ENCODE measurements at places on chromosomes 1 and 21. TPM values are rescaled to one million over a fixed set of nuclear protein-coding genes. Genes with fewer than 3 reads are reported as not detected.
A peak's percentile ranks its signal among the peaks of the same experiment; 100 is the strongest.

Gene TMPRSS15
- not detected for total RNA-seq

Gene EVA1B
- 5.6 TPM for total RNA-seq

Gene FHAD1
- not detected for total RNA-seq

Gene PATJ
- 15.7 TPM for total RNA-seq

Gene FAM167B
- 0.99 TPM for total RNA-seq

Gene NUDT4B
- total RNA-seq, result 0.58 TPM

GRCh38 chr1:228873709-228874108 is 138.4 kb downstream of the RHOU start:
- ATAC-seq, result no peak

DNA sequence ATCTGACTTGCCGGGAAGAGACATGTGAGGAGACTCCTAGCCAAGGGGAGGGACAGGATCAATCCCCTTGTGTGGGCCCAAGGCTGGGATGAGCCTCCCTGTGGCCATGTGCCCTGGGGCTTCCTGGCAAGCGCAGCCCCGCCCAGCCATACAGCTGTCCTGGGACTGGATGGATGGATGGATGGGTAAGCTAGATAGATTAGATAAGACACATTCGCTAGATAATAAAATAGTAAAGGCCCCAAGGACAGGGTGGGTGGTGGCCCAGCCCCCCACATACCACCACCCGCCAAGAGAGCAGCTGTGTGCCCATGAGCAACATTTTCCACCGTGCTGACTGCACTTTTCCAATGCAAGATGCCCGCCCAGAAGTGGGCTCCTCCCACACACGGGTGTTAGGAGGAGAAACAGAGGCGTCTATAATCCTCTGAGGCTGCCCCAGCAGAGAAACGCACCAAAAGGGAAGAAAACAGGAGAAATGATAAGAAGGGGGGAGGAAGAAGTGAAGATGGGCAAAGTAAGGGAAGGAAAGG is 25.1 kb downstream of the ZBTB17 start:
- peak; percentile 7 for ATAC-seq

DNA sequence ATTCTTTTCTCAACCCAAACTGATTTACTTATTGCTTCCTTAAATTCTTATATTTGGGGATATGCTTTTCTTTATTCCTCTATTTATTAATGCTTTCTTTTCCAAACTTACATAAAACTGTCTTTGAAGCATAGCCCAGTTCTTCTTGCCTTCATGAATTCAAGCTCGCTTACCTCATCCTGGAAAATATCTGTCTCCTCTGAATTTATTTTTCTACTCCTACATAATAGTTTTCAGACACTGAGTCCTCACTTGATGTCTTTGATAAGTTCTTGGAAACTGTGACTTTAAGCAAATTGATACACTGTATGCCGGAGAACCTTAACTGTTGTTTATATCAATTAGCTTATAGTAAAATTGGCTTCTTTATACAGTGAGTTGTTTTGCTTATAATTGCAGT is 93.8 kb downstream of the ZFYVE9 start:
- no peak for ATAC-seq

DNA sequence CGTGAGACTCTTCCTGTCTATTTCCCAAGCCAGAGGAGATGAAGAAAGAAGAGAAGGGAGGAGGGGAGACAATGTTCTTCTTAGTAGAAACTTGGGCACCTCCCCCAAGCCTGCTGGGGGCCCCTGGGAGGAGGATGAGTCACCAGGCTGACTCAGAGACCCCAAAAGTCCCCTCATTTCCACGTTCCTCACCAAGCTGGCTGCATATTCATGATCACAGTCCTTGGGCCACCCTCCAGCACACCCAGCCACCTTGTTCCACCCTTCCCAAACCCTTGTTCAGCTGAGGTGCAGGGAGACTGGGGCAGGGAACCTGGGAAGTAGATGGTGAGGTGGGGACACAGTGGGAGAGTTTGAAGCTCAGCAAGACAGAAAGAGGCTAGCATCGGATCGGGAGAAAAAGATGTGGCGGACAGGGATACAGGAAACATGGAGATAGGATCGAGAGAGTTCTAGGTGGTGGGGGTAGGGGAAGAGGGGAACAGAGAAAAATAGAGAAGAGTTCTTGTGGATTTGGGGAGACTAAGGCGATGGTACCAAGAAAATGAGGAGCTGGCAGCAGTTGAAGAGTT is 712 bp downstream of the RAB13 start:
- no peak for ATAC-seq

DNA sequence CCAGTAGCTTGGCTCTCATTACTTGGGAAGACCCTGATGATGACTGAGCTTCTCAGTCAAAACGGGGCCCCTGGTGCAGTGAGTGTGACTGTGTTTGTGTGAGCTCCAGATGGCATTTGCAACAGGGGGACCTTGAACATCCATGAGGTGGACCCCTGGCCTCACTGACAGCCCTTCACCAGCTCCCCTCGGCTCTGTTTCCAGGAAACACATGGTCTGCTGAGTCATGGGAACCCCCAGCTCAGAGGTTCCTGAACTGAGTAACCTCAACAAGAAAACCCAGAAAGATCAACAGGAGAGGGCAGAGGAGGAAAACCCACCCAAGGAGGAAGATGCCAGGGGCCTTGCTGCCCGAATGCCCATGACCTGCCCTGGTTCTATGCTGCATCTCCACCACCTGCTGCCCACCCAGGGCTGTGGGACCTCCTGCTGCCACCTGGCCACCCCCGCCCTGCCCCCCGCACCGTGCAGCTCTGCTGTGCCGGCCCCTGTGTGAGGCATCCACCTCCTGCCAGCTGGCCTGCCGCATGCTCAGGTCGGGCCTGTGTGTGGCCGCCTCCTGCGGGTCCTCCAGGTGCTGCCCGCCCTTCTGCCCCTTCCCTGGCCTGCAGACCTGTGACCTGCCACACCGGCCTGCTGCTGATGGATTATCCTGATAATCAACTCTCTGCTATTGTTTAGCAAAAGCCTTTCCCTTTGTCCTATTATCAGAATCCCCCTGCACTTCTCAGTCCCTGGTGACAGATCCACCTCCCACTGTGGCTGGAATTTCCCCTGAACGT is 4.2 kb upstream of the KRTAP12-1 start:
- no peak for ATAC-seq

DNA sequence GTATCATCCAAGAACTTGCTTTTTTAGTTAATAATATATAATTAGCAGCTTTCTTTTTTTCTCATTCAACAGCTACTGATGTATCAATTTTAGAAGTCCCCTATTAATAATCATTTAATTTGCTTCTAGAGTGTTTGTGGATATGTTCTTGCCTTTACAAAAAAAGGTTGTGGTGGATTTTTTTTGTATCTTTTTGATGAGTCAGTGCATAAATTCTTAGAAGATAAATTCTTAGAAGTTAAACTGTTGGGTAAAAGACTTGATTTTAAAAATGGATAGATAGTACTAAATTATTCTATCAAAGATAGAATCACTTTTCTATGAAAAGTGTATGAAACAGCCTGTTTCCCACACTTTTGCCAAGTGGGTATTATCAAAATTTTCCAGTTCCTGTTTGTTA is 11.9 kb downstream of the FGGY start:
- ATAC-seq, result no peak

DNA sequence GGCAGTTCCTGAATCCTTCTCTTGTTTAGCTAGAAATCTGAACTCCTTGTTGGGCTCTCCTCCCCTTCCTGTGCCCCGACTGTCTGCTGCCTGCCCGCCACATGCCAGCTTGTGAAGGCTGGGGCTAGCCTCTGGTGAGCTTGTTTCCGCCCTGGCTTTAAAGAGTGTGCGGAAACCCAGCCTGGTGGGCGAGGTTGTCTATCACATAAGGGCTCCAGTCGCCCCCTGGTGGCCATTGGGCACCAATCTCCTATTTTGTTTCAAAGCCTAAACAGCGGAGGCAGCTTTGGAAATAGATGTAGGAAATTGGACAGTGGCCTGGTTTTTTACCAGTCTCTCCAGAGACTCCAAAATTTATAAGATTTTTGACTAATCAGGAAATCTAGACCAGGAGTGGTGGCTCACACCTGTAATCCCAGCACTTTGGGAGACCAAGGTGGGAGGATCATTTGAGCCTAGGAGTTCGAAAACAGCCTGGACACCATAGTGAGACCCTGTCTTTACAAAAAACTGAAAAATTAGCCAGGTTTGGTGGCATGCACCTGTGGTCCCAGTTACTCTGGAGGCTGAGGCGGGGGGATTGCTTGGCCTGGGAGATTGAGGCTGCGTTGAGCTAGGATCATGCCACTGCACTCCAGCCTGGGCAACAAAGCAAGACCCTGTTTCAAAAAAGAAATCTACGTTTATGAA is 9.8 kb downstream of the ATP8B2 start:
- peak; percentile 97 for ATAC-seq

GRCh38 chr1:35274197-35274596 is 5.7 kb downstream of the ZMYM4 start:
- ATAC-seq, result no peak

DNA sequence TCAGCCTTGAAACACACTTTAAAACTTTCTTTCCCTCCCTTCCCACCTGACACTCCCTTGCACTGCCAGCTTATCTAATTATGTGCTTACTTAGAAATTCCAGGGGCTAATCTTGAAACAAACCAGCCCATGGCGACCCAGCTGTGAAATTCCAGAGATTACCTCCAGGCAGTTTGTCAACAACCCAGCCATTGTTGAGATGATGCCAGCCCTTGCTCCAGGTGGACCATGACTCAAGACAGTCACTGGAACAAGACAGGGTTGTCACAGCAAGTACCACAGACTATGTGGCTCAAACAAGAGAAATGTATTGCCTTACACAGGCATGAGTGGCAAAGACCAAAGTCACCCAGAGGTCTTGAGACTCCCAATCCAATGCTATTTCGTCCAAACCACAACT is 7.9 kb downstream of the FYB2 start:
- no peak for ATAC-seq

DNA sequence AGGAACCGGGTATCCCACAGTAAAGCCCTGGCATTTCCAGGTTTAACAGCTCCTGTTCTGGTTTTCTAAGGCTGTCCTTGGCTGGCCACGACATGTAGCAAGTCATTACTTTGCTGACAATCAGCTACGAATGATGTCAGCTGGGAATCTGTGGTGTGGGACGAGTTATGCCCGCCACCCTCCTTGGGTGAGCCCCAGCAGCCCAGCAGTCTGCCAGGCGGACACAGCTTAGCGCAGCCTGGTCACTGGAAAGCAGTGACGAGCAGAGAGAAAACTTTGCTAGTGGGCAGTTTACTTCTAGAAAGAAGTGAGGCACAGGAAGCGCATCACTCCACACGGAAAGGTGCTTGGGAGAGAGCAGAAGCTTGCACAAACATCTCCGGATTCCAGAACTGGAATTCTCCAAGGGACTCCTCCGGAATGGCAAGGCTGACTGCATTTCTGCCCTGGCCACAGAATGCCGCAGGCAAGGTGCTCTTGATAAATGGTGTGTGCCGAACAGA is 15.5 kb upstream of the ZNF436 start:
- ATAC-seq, result no peak

DNA sequence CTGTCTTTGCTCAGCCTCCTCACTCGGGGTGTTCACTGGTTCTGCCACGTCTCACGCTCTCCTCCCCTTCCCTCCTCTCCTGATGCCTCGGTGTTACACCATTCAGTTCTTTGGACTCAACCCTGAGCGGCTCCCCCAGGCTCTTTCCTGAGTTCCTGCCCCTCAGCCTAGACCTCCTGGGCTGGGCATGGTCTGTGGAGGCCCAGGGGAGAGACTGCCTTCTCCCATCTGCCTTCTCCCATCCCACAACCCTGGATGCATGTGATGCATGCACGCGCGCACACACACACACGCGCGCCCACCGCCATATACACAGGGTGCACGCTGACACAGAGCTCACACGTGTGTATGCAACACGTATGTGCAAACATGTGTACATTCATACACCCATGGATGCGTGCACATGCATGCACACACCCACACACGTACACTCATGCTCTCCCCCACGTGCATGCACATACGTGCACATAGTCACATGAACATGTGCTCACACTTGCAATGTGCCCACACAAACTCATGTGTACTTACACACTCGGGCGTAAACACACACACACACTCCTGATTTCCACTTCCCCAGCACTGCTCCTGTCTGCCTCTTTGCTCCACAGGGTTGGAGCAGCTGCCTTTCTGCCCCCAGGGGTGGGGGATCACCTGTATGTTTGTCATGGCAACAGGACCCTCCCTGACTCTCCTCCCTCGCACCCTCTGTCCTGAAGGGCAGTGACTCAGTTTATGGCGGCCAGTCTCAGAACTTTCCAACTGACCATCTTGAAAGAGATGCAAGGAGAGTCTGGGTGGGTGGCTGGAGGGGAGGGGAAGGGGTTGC is 59.0 kb downstream of the HUNK start:
- no peak for ATAC-seq

- peak; percentile 54 for ATAC-seq
Observed at GRCh38 chr1:201025571-201026002, 2.1 kb upstream of the KIF21B start.

- ATAC-seq, result no peak
Observed at GRCh38 chr1:220283625-220284024, 11.4 kb upstream of the RAB3GAP2 start.

GRCh38 chr21:44301961-44302406 is 2.1 kb downstream of the PFKL start:
- ATAC-seq, result no peak

DNA sequence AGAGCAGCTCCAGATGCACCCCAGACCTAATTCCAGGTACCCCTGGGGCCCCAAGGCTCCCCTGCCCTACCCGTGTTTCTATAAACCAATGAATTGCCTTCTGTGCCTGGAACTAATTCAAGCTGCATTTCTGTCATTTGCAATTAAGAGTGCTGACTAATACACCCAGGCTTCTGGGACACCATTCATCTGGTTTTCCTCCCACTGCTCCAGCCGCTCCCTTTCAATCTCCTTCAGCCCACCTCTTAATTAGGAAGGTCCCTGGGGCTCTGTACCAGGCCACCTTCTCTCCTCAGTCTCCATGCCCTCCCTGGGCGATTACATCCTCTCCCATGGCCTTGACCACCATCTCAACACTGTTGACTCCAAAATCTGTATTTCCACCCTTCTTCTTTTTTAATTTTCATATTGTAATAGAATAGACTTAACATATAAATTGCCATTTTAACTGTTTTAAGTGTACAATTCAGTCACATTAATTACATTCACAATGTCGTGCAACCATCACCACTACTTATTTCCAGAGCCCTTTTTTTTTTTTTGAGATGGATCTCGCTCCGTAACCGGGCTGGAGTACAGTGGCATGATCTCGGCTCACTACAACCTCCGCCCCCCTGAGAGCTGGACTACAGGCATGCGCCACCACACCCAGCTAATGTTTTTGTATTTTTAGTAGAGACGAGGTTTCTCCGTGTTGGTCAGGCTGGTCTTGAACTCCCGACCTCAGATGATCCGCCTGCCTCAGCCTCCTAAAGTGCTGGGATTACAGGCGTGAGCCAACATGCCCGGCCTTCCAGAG is 9.2 kb upstream of the GJB3 start:
- no peak for ATAC-seq

DNA sequence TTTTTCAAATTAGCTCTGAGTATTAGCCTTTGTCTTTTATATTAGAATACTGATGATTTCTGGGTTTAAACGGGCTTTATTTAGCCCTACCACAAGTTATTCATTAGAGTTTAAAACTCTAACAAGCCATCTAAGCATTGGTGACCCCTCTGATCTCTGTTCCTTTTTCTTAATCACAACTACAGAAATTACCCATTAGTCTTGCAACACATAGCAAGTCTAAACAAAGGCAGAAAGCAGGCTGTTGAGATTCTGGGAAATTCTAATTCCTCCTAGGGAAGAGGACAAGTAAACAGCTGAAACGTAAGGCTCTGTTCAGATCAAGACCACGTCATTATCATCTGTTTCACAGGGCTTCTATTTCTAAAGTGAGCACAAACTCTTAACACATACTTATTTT is 491.2 kb upstream of the ZRANB2 start:
- no peak for ATAC-seq

All from activated T-helper 17 cell treated with anti-CD3 and anti-CD28 coated beads, Interleukin-2, amount 50 U/mL, for 72 hours (primary cell).